ENCODE measurements at places on chromosomes 7 and 10. TPM values are rescaled to one million over a fixed set of nuclear protein-coding genes. Genes with fewer than 3 reads are reported as not detected.

ACHE gene
- polyA plus RNA-seq = 3.8 TPM

DNA sequence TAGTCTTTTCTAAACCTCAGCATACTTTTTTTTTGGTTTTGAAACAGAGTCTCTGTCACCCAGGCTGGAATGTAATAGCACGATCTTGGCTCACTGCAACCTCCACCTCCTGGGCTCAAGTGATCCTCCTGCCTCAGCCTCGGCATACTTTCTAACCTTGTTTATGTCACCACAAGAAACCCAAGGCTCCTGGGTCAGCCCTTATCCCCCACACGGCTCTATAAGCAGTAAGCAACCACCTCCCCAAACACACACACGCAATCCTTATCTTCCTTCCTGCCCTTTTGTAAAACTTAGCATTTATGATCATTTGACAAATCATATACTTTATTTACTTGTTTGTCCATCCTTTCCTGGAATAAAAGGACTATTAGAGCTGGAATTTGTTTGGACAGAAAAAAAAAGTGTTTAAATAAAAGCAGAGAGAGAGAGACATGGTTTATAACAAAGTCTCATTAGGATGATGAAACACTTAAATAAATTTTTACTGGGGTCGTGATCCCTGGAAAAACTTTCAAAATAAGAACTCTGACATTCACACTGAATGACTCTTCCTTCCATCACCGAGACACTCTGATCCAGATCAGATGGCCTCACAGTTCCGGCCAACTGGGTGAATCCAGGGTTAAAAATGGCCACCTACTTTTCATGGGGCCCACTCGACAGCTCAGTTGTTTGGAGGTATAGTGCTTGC, 72.7 kb upstream of the PIK3CG start:
- DNase-seq = no peak

GRCh38 chr7:93279541-93279940, 47.4 kb downstream of the VPS50 start:
- DNase-seq = no peak

PLXNA4 gene
- 10.5 TPM for polyA plus RNA-seq

GLI3 gene
- polyA plus RNA-seq = 14.2 TPM

Measured in left renal cortex interstitium (tissue), 4 donors.